ENCODE measurements at places on chromosomes 6 and 20.

GRCh38 chr6:131555992-131556391 is 17.0 kb upstream of the ARG1 start:
- no peak for DNase-seq

DNA sequence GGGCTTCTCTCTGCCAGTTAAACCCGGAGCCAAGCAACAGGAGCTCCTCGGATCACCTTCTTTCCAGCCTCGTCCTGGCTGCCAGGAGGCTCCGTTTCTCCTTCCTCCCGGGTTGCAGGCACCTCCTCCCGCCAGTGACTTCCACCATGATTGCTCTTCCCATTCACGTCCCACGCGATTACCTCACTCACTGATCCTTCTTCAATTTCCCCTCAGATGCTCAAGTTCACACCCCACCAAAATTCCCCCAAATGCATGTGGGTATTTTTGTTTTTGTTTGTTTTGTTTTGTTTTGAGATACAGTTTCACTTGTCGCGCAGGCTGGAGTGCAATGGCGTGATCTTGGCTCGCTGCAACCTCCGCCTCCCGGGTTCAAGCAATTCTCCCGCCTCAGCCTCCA is 25.1 kb downstream of the KCNQ2 start:
- DNase-seq = no peak

DNA sequence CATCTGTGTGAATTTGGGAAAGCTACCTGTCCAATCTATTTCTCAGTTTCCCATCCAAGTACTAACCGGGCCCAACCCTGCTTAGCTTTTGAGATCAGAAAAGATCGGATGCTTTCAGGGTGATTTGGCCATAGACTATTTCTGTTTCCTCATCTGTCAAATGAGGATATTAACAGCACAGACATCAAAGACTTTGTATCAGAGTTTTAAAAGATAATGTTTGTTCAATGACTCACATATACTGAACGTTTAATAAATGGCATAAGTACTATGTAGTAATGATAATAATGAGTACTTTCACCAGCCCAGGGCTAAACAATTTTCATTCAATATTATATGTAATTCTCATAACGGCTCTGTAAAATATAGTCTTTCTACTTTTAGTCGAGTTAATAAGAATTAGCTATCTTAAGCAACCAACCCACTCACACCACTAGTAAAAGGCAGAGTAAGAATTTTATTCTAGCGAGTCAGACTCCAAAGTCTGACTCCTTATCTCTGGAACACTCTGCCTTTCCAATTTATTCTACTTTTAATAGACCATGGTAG is 216.5 kb downstream of the ARHGAP18 start:
- DNase-seq = no peak

DNA sequence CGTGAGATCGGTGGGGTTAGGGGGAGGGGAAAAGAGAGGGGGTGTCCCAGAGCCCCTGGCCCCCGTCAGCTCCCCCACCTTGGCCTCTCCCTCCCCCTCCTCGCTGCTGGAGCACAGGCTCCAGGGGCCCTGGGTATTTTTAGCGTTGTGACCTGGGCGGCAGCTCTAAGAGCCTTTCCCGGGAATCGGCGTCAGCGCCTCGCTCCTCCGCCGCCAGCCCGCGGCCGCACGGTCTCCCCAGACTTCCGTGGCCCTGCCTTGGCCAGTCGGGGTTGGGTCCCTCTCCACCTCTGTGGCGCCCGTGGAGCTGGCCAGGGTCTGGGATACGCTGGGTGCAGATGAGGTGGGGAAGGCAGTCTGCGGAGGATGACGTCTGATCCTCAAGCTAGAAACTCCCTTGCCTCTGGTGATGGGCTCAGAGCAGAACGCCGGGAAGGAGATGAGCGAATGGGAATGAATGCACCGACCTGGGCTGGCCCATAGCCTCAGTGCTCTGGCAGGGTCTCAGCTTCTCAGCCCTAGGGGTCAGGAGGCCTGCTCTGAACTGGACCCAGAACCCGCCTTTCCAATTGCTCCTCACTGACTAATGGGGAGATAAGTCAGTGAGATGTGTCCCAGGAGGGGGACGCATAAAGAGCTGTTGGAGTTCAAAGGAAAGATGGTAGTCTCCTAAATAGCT is 883 bp upstream of the DBNDD2 start:
- DNase-seq = peak; percentile 65

GRCh38 chr6:7866526-7866925 is 44.1 kb downstream of the TXNDC5 start:
- DNase-seq = no peak

GRCh38 chr20:43799150-43799711 is 72.4 kb upstream of the GTSF1L start:
- DNase-seq = no peak

- no peak for DNase-seq
Measured at GRCh38 chr6:30681766-30682142, 4.7 kb downstream of the PPP1R18 start.

- no peak for DNase-seq
Measured at GRCh38 chr20:50336661-50337060, 146.0 kb downstream of the CEBPB start.

DNA sequence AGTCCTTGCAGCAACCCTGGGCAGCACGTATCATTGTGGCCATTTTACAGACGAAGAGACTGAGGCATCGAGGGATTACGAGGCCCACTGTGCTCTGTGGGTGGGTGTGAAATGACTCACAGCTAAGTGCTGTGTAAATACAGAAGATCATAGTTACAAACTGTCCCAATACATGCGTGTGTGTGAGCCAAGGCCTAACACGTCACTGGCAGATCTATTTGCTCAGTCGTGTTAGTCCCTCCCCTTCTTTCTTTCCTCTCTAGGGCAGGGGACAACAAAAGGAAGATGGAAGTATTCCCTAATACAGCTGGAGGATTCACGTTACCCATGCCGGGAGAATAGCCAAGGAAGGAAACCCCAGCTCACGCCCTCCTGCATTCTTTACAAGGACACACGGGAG is 175.9 kb downstream of the CDC5L start:
- DNase-seq = no peak

- DNase-seq = no peak
Measured at GRCh38 chr6:27136077-27136644, 111.3 kb upstream of the PRSS16 start.

DNA sequence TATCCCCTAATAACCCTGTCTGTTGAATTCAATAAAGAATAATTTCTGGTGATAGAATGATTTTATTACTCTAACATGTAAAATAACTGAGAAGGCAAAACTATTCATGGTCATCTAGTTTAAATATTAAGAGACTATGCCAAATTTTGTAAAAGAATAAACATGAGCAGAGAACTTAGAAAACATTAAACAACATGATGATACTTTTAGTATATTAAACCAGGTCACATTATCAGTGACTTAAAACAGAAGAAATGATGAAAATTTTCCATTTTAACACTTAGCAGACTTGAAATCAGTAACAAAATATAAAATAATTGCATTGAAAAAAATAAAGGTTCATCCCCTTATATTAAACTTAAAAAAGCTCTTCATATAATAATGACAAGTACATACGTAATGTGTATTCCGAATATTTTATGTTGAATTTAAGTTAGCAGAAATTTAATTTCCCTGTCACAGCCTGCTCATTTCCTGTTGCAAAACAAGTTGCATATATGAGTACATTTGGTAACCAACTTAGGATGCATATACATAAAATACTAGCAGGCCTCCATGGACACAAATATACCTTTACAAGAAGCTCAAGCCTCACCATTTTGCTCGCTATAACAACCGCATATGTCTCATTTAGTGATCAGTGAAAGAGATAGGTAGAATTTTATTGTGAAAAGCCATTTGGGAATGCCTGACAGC is 40.6 kb downstream of the DTNBP1 start:
- DNase-seq = no peak

DNA sequence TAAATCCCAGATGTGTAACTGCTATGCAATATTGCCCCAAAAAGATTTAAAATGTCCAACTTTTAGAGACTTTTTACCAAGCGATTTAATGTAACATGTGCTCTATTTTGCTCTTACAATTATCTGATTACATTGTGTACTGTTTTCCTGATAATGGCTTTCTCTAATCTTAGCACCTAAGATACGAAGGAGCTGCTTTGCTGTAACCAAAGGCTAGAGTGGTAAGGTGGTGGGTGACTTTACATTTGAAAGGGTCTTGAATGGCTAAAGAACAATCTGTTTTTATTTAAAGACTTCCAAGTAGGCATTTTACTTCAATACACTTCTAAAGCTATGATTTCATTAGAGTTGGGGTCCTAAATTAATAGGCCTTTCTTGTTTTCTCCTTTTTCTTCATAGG is 1201.6 kb upstream of the MAP3K7 start:
- DNase-seq = no peak

- DNase-seq = no peak
Measured at GRCh38 chr6:22145823-22146677, 150.8 kb downstream of the PRL start.

GRCh38 chr6:149450679-149451375 is 34.0 kb downstream of the ZC3H12D start:
- DNase-seq = peak; percentile 38

GRCh38 chr6:118712969-118713368 is 61.6 kb upstream of the CEP85L start:
- no peak for DNase-seq

DNA sequence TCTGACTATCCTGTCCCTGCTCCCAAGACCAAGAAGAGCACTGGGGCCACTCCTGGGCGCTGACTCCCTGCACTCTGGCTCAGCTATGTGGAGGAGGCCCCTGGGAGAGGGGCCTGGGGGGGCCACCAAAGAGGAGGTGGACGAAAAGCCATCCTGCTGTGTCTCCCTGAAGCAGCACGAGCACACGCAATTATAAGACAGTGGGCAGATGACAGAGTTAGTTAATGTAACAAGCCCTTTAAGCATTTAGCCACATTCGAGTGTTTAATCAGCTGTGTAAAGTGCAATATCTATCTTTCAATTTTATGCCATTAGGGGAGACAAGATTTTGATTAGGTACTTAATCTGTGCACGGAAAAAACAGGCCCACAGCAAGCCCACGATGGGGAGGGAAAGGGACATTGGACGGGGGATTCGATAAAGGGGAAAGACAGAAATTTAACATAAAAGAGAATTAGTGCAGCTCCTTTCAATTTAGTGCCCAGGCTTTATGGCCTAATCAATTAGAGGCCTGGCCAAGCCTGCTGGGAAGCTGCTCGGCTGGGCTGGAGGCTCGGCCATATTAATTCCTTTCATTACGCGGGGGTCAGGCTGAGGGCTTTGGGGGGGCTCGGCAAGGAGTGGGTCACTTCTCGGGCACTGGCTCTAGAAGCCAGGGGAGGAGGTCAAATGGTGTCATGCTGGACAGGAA is 286.2 kb downstream of the DHX35 start:
- no peak for DNase-seq

DNA sequence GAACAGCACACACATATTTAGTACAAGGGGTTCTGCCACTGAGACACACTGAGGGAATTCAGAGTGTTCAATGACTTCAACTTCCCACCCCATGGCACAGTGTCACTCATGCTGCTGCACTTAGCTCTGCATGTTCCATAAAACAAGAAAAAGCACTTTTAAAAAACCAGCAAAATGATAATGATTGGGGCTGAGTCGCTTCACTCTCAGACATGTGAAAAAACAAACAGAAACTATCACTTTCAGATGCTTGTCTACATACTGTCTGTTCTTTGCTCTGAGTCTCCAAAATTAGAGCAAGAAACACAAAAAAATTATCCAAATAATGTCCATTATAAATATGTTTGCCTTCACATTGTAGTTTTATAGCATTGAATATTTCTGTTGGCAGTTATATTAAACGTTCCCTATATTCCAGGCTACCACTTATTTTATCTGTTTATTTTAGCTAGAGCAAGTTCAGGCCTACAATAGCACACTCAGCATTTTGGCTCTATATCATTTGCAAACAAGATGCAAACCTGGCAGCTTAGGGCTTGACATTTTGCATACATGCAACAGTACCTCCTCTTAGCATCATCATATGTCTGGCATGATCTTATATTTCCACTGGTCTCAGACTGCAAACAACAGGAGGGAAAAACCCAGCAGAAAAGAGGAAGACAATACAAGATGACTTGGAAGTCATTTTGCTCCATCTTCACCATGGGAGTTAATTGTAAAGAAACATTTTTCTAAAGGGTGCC is 398.8 kb downstream of the HACE1 start:
- DNase-seq = no peak

- DNase-seq = no peak
Measured at GRCh38 chr6:51989789-51990188, 97.6 kb downstream of the PKHD1 start.

GRCh38 chr20:2132461-2132901 is 30.9 kb downstream of the STK35 start:
- DNase-seq = no peak

GRCh38 chr20:56400001-56400640 is 7.7 kb downstream of the CSTF1 start:
- no peak for DNase-seq

- DNase-seq = no peak
Measured at GRCh38 chr6:25124216-25124715, 154.9 kb upstream of the CARMIL1 start.

DNA sequence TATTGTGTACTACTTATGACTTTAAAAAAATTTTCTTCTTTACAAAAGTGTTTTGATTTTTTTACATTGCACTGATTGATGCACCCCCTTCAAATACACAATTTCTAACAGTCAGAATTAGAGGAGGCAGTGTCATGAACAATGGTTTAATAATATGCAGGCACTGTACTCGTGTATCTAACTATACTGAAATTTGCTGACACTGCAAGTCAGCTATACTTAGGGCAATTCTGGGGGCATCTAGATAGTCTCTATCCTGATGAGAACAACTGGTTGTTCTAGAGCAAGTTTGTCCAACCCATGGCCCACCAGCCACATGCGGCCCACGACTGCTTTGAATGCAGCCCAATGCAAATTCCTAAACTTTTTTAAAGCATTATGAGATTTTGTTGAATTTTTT is 375.6 kb downstream of the BCKDHB start:
- DNase-seq = no peak

DNA sequence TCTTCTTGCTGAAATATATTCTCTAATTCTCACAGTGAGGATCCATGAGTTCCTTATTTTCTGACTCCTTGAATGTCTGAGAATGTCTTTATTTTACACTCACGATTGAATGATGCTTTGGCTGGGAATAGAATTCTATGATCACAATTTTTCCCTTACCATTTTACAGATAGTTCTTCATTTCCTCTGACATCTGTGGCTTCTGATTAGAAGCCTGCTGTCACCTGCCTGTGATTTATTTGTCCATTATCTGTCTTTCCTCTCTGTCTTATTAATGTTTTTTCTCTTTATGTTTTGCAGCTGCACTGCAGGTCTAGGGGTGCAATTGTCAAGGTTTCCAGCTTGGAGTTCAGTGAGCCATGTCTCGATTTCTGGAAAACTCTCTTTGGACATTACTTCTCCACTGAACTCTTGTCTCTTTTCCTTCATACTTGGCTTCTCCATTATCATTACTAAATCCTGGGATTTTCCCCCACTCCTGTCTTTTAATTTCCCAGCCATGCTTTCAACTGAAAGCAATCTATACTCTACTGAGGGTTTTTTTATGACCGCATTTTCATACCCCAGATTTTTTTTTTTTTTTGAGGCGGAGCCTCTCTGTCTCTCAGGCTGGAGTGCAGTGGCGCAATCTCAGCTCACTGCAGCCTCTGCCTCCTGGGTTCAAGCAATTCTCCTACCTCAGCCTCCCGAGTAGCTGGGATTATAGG is 121.2 kb upstream of the PRND start:
- DNase-seq = no peak

GRCh38 chr6:136696238-136696637 is 96.0 kb downstream of the MAP3K5 start:
- DNase-seq = no peak

GRCh38 chr6:49826743-49827406 is 39.5 kb downstream of the CRISP1 start:
- no peak for DNase-seq
